ENCODE measurements at places on chromosomes 6 and 20.

- DNase-seq, result no peak
These were observed at the start of gene EBF4 for GRCh38 chr20:2692036-2692885. Gene EBF4, plus strand, starts transcription at chr20:2692780. Its CDS starts 866 bp downstream, at chr20:2693646.

- DNase-seq, result no peak
These were observed 37.3 kb downstream of the TFEB start for GRCh38 chr6:41697861-41698781.

DNA sequence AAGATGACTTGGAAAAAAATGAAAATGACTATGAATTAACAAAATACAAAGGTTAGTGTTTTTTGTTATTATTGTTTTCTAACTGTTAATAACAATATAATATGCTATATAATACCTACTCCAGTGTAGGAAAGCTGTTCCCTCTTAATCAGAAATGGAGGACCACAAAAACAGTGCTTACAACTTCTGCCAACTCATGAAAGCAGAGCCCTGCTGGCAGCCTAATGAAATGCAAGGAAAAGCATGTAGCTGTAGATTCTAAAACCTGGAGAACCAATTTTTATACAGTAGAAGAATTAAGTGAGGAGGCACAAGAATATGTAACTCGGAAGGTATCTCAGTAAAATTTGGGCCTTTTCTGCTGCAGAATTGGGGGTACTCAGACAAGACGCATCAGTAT is 29.4 kb downstream of the PHIP start:
- DNase-seq, result no peak

DNA sequence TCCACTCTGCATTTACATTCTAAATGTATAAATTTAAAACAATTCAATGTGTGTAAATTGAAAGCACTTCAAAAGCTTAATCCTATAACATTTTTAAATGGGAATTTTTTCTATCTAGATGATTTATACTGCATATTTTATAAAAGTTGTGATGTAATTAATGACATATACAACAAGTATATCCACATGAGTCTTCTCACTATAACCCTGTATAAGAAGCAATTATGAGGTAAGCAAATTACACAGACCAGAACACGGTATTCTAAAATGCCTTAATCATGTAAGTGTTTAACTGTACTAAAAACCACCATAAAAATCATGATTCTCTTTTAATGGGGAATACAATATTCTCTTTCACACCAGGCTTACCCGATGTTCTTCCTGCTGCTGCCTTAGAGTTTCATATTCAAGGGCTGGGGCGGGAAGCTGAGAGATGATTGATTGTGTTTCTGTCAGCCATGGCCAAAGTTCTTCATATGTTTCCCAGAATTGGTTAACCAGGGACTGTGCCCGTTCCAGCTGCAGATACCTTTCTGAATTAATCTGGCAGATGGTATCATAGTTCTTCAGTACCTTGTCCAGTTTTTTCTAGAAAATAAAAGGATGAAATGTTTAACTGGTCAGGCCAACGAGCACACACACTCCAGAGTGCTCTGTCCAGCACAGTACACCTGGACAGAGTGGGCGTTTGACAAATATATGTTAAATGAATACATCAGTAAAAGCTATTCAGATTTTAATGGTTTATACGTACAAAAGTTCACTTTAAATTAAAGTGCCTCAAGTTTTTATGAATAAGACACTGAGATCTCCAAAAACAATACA is 127.4 kb downstream of the DST start:
- DNase-seq, result no peak

Measured in osteocyte (in vitro differentiated cells).